ENCODE measurements at places on chromosomes 5 and 9.

- no peak for DNase-seq
Measured at GRCh38 chr5:2112173-2113025, 229.7 kb upstream of the IRX4 start.

DNA sequence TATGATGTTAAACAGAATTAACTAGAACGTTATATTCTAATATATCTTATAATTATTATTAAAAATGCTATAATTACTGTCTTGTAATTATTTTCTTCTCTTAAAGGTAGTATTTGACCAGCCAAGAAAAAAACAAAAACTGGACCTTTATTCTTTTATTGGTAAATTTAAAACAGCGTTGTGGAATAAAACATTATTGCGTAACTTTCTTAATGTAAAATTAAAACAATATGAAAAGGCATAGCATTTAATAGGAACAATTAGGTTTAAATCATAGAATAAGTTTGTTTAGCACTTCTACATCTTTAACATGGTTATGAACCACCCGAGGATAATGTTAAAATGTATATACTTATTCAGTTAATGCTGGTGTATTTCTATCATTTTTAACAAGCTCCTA is 574.5 kb upstream of the CDH18 start:
- DNase-seq: no peak

DNA sequence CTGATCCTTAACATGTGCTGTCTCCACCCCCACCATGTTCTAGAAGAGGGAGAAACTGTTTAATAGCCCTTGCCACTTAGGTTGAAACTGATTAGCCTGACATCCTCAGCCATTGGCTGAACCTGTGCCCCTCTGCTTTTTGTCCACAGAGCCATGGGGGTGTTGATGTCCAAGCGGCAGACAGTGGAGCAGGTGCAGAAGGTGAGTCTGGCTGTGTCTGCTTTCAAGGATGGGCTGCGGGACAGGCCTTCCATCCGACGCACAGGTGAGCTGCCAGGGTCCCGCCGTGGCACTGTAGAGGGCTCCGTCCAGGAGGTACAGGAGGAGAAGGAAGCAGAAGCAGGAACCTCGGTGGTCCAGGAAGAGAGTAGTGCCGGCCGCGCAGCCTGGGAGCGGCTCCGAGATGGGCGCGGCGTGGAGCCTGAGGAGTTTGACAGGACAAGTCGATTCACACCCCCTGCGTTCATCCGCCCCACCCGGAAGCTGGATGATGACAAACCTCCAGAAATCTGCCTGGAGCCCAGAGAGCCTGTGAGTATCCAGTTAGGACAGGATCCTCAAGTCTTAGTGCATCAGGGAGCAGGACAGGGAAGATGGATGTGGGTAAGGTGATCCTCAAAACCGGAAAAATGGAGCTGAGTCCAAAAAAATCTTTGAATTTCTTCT is 13.2 kb downstream of the PHF24 start:
- no peak for DNase-seq

GRCh38 chr5:65244031-65244430 is 237.7 kb downstream of the ADAMTS6 start:
- no peak for DNase-seq

DNA sequence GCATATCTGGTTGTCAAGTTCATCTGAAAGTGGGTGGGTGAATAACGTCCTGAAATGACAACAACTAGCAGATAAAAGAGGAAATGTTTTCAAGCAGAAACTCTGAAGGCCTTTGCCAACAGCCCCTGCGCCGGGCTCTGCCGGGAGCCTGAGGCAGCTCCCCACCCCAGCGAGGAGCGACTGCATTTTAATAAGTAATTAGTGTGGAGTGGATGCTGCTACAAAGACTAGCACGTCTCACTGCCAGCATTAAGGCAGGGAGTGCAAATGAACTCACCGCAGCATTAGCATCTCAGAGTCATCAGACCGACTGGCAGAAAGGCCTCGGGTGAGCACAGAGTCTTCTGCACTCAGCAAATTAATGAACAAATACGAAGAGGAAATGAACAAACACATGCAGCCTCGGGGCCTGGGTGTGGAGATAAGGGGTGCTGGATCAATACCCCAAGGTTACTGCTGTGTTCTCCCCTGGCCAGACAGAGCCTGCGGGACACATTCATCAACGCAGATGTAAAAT is 63.8 kb downstream of the VAV2 start:
- DNase-seq: no peak

DNA sequence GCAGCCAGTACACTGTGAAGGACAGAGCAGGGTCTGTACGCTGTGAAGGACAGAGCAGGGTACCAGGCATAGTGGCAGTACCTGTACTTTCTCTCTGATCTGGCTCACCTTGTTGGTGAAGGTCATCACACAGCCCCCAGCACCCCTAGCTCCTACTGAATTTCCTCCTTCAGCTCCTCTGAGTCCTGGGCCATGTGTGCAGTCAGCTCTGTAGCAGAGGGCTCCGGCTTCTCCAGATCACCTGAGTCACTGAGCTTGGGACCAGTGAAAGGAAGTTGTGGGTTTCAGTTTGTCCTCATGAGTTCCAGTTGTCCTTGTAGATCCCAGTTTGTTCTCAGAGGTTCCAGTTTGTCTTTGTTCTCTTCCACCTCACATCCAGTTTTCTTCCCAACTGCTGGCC is 5.5 kb downstream of the NUDT2 start:
- DNase-seq: no peak

DNA sequence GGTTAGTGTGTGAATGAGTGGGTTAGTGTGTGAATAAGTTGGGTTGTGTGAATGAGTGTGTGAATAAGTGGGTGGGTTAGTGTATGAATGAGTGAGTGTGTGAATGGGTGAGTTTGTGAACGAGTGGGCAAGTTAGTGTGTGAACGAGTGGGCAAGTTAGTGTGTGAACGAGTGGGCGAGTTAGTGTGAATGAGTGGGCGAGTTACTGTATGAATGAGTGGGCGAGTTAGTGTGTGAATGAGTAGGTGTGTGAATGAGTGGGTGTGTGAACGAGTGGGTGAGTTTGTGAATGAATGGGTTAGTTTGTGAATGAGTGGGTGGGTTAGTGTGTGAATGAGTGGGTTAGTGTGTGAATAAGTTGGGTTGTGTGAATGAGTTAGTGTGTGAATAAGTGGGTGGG is 34.7 kb downstream of the NKD2 start:
- DNase-seq: no peak

DNA sequence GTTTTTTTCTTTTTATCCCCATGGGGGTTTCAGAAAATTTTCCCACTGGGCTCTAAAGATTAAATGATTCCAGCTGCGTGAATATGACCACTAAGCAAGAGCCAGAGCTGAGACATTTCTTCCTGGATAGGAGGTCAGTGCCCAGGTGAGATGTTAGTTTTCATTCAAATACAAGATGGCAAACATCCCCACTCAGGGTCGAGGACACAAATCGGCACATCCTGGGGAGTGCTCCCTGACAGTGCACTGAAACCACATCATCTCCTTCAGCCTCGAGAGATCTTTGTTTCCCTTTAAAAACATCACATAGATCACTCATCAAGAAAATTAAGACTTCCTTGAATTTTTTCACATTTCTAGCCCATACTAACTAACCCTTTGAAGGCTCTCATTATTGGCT is 273.2 kb upstream of the PANK3 start:
- no peak for DNase-seq

DNA sequence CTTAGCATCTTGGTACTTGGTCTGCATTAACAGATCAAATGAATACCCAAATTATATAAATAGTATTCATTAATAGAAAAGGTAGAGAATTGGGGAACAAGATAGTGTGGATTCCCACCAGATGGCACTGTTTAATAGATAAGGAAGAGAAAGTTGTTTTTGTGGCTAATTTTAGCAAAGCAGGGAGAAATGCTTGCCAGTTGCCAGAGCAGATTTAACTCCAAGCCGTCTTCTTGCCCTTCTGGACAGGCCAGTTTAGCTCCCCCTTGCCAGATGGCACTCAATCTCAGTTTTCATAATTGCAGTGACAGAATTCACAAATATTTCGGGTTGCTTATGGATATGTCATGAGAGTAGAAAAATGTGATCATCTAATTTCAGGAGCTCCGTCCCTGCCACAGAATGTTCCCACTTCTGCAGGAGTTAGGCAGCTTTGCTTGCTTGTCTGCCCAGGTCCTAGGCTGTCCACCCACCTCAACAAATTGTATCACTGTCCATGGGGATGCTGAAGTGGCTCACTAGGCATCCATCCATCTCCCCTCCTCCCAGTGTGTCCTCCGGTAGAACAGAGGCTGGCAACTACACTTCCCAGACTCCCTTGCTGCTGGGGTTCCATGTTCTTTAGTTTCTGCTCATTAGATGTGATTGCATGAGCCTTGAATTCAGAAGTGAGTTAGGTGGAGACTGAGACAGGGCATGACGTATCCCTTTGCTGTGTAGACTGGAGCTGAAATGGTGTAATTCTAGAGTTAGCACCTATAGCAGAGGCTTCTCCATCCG is 11.8 kb upstream of the HEXB start:
- peak; percentile 58 for DNase-seq

GRCh38 chr5:89071941-89072331 is 189.0 kb upstream of the MEF2C start:
- no peak for DNase-seq

- no peak for DNase-seq
Measured at GRCh38 chr5:72144762-72145161, 37.5 kb downstream of the MAP1B start.

- DNase-seq: no peak
Measured at GRCh38 chr9:17481565-17481964, 97.3 kb upstream of the SH3GL2 start.

- DNase-seq: no peak
Measured at GRCh38 chr9:83451308-83451707, 86.9 kb downstream of the FRMD3 start.

- no peak for DNase-seq
Measured at GRCh38 chr5:40017135-40017534, 592.4 kb upstream of the DAB2 start.

GRCh38 chr9:136095070-136096058 is at the start of gene NACC2:
Gene NACC2 (minus strand): TSS chr9:136095289. CDS start chr9:136050521, 44,768 bp downstream.
- DNase-seq: peak; percentile 53

DNA sequence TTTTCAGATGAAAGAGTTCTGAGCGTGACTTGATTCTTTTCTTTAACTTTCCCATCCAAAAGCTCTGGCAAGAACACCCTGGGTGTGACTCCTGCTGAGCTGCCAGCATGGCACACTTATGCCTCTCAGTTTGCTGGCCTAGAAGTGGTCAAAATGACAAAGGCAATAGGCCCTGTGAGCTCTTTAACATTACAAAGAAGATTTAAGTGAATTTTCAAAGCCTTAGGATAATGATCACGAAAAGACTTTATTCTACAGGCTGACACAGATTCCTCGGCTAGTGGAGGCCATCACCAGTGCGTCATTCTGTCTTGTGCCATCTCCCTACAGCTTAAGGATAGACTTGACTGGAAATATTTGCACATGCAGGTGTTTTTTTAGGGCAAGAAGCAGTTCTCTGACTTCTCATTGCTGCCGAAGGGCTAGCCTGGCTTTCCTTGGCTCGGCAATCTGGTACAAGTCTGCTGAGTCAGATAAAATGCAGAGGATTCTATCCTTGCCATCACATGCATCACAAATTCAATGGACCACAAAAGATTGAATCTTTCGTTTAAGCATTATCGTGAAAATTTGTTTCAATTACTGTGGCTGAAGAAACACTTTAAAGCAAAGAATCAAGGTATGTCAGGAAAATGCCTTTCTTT is 311.5 kb downstream of the COX7C start:
- DNase-seq: no peak

DNA sequence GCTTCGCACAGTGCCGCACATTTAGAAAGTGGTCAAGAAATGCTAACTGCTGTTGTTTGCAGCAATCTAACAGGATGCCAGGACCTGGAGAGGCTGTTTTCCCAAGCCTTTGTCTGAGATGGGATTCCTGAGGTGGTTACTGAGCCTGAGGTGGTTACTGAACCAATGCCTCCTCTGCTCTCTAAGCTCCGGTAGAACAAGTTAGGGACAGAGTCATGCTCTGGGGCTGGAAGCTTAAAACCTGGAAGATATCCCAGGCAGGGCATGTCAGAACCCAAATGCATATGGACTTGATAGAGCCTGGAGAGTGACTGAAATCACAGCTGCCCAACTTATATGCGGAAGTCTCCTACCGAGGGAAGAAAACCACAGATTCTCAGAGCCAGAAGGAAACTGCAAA is 46.5 kb upstream of the FAT2 start:
- DNase-seq: no peak

GRCh38 chr5:9544502-9545135 is 1.3 kb downstream of the SEMA5A start:
- peak; percentile 88 for DNase-seq

- peak; percentile 68 for DNase-seq
Measured at GRCh38 chr9:87324613-87325194, 173.0 kb upstream of the DAPK1 start.

- DNase-seq: peak; percentile 81
Measured at GRCh38 chr9:69674716-69675438, 2.7 kb upstream of the APBA1 start.

- no peak for DNase-seq
Measured at GRCh38 chr5:89711526-89711925, 698.0 kb downstream of the CETN3 start.

- DNase-seq: peak; percentile 83
Measured at GRCh38 chr5:124655251-124655917, 91.1 kb downstream of the ZNF608 start.

- DNase-seq: no peak
Measured at GRCh38 chr9:105483618-105484017, 35.8 kb downstream of the FSD1L start.

GRCh38 chr5:105407200-105407599 is 1844.6 kb upstream of the NUDT12 start:
- DNase-seq: no peak

DNA sequence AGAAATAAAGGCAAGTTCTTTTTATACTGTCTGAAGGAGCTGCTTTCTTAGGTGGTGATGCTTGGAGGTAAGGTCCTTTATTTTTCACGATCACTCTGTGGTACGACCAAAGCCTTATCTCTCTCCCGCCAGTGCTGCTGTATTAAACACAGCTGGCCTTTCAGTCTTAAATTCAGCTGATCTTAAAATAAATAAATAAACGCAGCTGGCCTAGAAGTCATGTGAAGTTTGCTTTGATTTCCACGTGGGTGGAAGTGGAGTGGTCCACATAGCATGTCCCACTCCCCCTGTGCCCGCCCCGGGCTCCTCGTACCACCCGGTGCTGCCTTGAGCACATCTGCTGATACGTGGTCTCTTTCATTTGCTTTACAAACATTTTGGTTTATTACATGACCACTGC is 260.4 kb downstream of the FANCC start:
- DNase-seq: peak; percentile 42

DNA sequence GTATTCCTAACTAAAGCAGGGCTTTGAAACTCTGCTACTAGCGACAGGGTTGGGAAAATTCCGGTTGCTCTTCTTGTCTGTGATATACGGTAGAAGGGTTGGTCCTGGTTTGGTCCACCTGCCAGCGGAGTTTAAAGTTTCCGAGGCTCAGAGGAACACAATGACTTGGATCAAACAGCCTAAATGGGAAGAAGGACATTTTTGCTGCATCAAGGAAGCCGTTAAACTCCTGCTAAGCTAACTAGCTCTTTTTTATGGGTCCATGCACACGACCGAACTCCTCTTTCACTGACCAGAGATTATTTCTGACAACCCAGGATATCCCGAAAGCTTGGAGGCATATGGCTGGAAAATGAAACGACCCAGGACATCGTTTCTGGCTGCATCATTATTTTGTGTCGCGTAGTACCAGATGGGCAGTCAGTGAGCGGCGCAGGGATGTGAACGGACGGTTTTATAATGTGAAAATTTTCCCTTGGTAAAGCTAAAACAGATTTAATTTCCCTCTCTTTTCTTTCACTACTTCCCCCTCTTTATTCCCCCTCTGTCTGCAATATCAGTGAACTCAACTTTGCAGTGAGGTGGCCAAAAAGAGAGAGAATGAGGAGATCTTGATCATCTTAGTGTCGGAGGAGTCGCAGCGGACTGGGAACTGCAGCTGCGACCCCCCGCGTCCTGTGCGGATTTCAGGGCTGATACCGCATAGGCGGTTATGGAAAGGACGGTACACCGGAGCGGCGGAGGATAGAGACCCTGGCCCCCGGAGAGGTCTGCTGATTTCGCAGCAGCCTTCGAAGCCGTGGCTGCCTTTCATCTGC is at the start of gene LURAP1L:
Gene LURAP1L (plus strand): TSS at position 160 of the 818 bp plus-strand sequence. CDS start 696 bp downstream, outside the sequence.
- DNase-seq: peak; percentile 78

All from astrocyte of the spinal cord (primary cell).